ENCODE measurements at places on chromosomes 13 and 19. TPM values are rescaled to one million over a fixed set of nuclear protein-coding genes. Genes with fewer than 3 reads are reported as not detected.

The TNFRSF19 gene
- polyA plus RNA-seq: 10.1 TPM

- DNase-seq: no peak
- no peaks in the 10 kb centered on the region for H3K36me3 ChIP-seq
- H3K27ac ChIP-seq: no peak overlapping the region
- H3K4me1 ChIP-seq: no peaks in the 10 kb centered on the region
- no peak overlapping the region for H3K4me3 ChIP-seq
Observed at GRCh38 chr19:12159773-12160414, 3.0 kb upstream of the ZNF136 start.

The MUC16 gene
- polyA plus RNA-seq: not detected

The ZNF628 gene
- polyA plus RNA-seq: 2.3 TPM

The PPP1R13L gene
- 21.4 TPM for polyA plus RNA-seq

The PLVAP gene
- 148 TPM for polyA plus RNA-seq

The LYPD5 gene
- polyA plus RNA-seq: 1.8 TPM

DNA sequence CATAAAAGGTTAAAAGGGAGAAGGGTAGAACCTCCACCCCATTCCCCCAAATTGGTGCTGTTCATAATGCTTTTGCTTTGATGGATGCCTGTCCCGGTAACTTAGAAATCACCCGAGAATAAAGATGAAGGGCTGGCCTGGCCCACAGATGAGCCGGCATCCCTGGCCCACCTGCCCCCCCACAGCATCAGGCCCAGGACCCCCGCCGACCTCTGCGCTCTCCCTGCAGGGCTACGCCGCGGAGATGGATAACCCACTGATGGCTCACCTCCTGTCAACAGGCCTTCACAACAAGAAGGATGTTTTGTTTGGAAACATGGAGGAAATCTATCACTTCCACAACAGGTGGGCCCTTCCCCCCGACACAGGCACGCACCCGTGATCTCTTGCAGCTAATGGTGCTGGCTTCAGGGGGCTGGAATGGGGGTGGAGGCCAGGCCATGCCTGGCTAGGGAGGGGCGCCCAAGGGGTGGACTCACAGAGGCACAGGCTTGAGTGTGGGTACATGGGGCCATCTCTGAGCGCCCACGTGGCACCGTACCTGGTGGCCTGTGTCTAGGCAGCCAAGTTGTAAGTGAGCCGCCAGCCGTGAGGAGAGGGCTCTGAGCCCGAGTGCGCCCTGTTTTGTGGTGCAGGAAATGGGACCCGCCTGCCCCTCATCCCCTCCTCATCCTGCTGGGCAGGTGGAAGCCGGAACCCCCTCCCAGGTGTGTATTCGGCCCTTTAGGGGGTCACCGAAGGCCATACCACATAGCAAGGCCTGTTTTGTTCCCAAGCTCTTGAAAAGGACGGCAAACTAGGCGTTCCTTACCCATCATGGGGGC, 23.2 kb upstream of the F7 start:
- H3K4me1 ChIP-seq: peaks cover 2% of the 10 kb centered on the region
- no peak overlapping the region for H3K27ac ChIP-seq
- DNase-seq: no peak

- H3K27me3 ChIP-seq: no peaks in the 10 kb centered on the region
- no peak overlapping the region for H3K27ac ChIP-seq
- H3K4me3 ChIP-seq: no peak overlapping the region
- peak; percentile 52 for DNase-seq
- H3K4me1 ChIP-seq: no peaks in the 10 kb centered on the region
Observed at GRCh38 chr19:4139614-4140236, 13.7 kb upstream of the CREB3L3 start.

DNA sequence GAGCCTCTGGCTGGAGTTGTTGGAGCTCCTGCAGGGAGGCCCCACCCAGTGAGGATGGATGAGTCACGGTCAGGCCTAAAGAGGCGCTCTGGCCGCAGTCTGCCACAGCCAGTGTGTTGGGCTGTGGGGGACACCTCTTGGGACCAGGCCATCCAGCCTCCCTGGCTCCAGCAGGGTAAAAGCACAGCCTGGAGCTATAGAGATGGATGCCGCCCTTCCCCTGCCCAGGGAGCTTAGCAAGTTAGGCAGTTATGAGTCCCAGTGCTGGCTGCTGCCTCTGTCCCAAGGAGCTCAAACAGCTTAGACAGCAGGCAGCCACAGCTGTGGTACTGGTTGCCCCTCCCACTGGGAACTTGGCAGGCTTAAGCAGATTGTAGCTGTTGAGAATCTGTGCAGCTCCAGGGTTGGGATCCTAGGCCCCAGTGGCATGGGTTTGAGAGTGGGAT, 100.9 kb downstream of the NDFIP2 start:
- H3K27ac ChIP-seq: no peak overlapping the region
- no peak for DNase-seq
- H3K4me3 ChIP-seq: no peak overlapping the region
- no peaks in the 10 kb centered on the region for H3K36me3 ChIP-seq
- no peaks in the 10 kb centered on the region for H3K4me1 ChIP-seq

- H3K27ac ChIP-seq: no peak overlapping the region
- no peaks in the 10 kb centered on the region for H3K36me3 ChIP-seq
Observed at GRCh38 chr13:48906200-48906599, 69.5 kb upstream of the FNDC3A start.

GRCh38 chr13:25478186-25478585, 106.4 kb downstream of the ATP8A2 start:
- H3K36me3 ChIP-seq: no peaks in the 10 kb centered on the region
- no peak overlapping the region for H3K27ac ChIP-seq
- H3K27me3 ChIP-seq: no peaks in the 10 kb centered on the region
- no peak for DNase-seq

Data from kidney (tissue), 22 donors.